ENCODE measurements at places on chromosomes 11 and 22.

DNA sequence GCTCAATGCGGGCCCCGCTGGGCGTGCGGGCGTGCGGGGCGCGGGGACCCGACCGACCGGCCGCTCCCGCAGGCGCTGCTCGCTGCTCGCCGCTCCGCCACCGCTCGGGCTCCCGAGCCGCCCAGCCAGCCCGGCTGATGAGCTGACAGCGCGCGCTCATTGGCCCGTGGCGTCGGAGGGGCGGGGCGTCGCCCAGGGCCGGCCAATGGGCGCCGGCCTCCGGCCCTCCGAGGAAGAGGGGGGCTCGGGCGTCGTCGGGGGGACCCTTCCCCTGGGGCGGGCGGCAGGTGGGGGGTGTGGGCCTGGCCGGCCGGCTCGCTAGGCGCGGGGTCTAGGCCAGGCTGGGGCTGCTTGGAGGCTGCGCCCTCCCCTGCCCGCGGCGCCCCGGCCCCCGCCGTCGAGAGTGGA is at the start of gene SCUBE1:
Gene SCUBE1 (minus strand): TSS at position 111 of the 408 bp plus-strand sequence. CDS start 111 bp downstream, outside the sequence.
- no peak for DNase-seq

DNA sequence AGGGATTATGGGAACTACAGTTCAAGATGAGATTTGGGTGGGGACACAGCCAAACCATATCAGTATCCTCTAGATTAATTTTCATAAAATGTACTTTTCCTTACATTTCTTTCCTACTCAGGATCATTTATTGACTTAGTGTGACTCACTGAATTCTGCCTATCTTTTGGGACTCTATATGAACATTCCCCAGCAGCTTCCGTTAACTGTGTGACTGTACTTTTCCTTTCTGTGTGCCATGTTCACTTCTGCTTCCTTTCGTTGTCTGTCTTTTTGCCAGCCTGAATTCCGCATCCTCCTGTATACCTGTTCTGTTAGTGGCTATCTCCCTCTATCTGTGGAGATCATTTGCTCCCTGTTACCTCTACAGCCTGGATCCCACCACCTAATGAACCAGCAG is 48.8 kb downstream of the SPECC1L start:
- no peak for DNase-seq

DNA sequence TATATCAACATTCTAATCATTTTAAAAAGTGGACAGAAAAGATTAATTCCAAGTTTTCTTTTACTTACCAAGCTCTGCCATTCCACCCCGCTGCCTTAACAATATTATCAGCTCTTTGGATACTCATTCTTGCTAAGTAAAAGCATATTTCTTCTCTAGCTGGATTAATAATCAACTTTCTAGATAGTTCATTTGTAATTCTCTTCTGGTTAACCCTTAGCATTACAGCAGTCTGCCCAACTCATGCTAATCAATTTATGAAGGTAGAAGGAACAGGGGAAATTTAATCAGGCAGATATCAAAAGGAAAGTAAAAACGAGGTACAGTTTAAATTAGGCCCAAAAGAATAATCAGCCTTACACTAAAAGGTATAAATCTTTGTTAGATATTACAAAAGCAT is 41.0 kb upstream of the SOX6 start:
- DNase-seq, result no peak

GRCh38 chr22:27210111-27210730 is 552.8 kb downstream of the MIAT start:
- DNase-seq, result no peak

- DNase-seq, result no peak
These were observed 35.1 kb downstream of the CSF2RB start for GRCh38 chr22:36948273-36949225.

DNA sequence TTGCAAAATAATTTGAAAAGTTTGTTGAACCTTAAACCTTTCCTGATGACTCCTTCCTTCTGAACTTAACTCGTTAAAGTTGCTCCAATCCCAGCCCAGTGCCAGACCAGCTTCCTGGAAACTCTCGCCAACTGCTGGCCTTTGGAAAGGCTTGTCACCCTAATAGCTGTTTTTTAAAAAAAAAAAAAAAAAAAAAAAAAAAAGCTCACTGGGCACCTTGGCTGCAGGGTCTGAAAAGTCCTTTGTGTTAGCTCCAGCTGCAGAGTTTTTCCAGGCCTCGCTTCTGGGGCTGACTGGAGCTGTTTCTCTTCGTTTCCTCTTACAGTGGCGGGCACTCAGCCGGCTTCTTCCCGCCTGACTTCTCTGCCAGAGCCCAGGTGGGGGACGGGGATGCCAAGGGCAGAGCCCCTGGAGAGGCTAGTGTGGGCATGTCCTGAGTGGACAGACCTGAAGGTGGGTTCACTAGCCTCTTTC is 25.1 kb downstream of the KCNQ1OT1 start:
- DNase-seq, result no peak

Measured in GM19239 (cell line).